ENCODE measurements at places on chromosomes 1 and 21.

DNA sequence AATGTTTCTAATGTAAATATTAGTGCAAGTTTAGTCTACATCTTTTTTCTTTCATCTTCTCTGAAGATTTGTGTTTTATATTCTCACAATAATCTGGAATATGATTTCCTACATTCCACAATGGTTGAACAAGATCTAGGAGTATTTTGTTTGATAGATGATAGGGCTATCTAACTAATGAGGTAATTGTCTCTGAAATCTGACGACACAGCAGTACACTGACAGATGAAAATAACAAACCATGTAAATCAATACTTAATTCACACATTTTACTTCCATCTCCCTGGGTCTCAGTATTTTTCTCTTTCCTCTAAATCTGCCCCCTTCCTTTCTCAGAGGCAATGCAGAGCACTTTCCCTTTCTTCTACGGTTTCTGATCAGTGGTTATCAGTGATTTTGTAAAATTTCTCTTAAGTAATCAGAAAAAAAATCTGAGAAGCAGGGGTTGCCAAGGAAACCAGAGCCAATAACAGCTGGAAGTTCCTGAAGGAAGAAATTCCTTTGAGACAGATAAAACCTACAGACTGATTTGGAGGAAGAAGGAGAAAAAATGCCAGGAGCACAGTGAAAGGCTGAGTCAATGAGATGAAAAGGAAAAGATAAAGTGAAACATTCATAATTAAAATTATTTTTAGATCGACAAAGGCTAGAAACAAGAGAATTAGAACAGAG, 7.3 kb upstream of the ANKRD13C start:
- DNase-seq: no peak

- no peak for DNase-seq
Measured at GRCh38 chr1:228306275-228307217, 98.7 kb downstream of the OBSCN start.

- DNase-seq: no peak
Measured at GRCh38 chr1:64269558-64269884, 66.1 kb downstream of the UBE2U start.

GRCh38 chr1:58443986-58444868, 102.3 kb downstream of the OMA1 start:
- DNase-seq: no peak

DNA sequence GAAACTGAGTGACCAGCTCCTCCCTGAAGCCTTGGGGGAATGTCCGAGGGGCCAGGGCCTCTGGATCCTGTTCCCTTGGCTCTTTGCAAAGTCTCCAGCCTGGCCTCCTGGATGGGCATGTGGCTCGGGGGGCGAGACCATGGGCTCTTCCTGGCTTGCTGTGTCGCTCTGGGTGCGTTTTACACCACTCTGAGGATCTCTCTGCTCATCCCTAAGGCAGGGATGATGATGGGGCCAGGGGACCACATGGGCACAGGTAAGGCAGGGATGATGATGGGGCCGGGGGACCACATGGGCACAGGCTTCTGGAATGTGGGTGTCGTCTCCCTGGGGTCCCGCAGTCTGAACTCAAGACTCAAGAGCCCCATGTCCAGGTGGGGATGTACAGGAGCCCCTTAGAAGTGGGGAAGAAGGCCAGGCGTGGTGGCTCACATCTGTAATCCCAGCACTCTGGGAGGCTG, 17.7 kb downstream of the TP73 start:
- no peak for DNase-seq

- no peak for DNase-seq
Measured at GRCh38 chr21:46474382-46474781, 15.7 kb downstream of the DIP2A start.

DNA sequence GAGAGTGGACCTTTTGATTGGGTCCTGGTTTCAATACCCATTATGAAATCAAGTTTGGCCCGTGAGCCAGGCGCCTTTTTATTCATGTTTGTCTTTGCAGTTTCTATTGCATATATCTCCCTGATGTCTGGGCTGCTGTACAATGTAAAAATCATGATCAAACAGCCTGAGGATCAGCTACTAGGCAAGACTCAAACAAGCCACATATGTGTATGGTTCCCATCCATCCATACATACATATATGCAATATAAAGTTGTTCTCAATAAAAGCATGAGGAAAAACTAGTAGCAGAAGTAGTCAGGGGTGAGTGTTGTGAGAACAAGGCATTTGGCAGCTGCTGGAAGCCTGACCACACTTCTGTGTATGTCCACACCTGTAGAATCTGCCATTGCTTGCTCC, 562.4 kb upstream of the USP24 start:
- DNase-seq: no peak

DNA sequence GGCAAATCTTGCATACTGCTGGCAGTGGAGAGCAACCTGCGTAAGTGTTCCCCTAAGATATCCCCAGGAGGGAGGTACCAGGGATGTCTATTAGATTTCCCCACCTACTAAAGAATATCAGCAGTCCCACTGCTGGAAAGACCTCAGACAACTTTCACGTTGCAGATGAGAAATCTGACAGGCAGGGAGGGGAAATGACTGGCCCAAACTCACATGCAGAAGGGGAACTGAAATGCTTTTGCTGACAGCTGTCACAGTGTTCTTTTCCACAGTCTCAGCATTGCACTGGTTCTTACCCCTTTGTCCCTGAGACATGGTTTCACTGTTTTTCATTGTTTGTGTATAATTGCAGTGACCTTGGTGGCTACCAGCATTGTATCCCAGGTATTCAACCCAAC, 84.8 kb upstream of the ATP1A1 start:
- no peak for DNase-seq

GRCh38 chr1:245609354-245610150, 454.8 kb downstream of the KIF26B start:
- no peak for DNase-seq

DNA sequence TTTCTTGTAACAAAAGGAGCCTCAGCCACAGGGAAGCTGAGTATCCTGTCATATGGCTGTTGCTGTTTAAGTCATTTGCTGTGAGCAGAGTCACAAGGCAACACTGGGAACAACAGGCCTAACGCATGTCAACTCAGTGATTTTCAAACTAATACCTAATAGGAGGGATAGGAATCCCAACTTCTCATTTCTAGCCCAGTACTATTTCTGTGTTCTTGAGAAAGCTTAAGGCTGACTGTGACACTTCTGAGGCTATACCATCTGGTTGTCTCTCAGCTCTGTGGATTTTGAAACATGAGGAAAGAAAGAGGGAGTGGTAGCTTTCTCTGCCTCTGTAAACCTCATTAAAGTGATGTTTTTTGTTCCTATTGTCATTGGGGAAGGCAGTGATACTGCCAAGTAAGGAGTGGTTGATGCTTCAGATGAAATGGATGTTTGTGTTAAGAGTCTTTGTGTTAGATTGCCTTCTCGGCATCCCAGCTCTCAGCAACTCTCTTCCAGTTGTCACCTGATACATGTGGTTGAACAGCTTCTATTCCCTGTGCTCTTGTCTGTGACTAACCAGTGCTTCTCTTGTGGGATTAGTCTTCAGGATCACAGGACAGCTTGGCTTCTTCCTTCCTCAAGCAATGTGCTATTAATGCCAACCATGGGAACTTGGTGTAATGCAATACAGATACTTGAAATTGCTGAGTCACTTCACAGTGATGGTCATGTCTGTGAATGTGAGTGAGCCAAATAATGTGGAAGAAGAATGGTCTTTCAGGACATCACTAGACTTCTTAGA, 166.8 kb upstream of the IVNS1ABP start:
- DNase-seq: peak; percentile 30

- no peak for DNase-seq
Measured at GRCh38 chr1:55484173-55484572, 269.0 kb upstream of the USP24 start.
